ENCODE measurements at places on chromosomes 16 and 17. TPM values are rescaled to one million over a fixed set of nuclear protein-coding genes. Genes with fewer than 3 reads are reported as not detected.

Gene KRT16
- 0.72 TPM for total RNA-seq

Gene FBXW10
- 0.96 TPM for total RNA-seq

Gene PRSS8
- total RNA-seq: 0.24 TPM

Gene SGSH
- 27.4 TPM for total RNA-seq

Gene ITGAL
- total RNA-seq: 0.08 TPM

Gene TBC1D3E
- not detected for total RNA-seq
